NCI-H1436 (cell line): ENCODE measurements at places on chromosomes 7 and 10.

- no peak for DNase-seq
Observed at GRCh38 chr10:129579228-129579627, 112.2 kb downstream of the MGMT start.

- DNase-seq = no peak
Observed at GRCh38 chr10:110498982-110499795, 1.5 kb downstream of the DUSP5 start.

GRCh38 chr7:22577470-22578001, 77.5 kb upstream of the STEAP1B start:
- no peak for DNase-seq

DNA sequence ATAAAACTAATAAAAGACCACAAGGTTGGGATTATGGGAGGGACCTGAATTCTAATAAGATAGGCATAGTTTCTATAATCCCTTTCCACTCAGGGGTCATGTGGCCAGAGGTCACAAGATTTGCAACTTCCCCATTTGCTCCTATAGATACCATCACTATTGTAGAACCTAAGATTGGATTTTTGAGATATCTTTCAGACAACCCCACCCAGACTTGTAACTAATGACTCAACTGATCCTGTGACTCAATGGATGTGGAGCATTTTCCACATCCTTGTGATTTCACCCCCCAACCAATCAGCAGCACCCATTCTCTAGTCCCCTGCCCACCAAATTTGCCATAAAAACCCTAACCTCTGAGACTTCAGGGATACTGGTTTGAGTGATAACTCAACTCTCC, 51.9 kb upstream of the PIK3AP1 start:
- DNase-seq = no peak

DNA sequence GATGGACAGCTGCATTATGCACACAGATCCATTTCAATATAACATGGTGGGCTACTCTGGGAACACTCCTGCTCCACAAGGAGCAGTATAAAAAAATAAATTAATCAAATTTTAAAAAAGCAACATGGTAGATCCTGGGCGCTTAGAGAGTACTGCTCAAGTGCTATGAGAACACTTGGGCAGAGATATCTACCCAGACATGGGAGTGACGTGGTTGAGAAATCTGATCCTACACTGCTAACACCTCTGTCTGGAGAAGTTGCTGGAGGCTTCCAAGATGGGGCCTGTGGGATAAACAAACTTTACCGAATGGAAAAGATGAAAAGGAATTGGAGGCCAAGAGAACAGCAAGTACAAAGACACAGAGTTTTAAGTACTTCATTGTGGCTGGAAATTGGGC, 9.0 kb downstream of the NSMCE4A start:
- DNase-seq = no peak

GRCh38 chr10:95729323-95730055, 26.5 kb upstream of the ENTPD1 start:
- no peak for DNase-seq

GRCh38 chr10:70984986-70985722, 96.8 kb upstream of the PCBD1 start:
- no peak for DNase-seq

- no peak for DNase-seq
Observed at GRCh38 chr10:110007161-110007700, 553 bp upstream of the ADD3 start.

DNA sequence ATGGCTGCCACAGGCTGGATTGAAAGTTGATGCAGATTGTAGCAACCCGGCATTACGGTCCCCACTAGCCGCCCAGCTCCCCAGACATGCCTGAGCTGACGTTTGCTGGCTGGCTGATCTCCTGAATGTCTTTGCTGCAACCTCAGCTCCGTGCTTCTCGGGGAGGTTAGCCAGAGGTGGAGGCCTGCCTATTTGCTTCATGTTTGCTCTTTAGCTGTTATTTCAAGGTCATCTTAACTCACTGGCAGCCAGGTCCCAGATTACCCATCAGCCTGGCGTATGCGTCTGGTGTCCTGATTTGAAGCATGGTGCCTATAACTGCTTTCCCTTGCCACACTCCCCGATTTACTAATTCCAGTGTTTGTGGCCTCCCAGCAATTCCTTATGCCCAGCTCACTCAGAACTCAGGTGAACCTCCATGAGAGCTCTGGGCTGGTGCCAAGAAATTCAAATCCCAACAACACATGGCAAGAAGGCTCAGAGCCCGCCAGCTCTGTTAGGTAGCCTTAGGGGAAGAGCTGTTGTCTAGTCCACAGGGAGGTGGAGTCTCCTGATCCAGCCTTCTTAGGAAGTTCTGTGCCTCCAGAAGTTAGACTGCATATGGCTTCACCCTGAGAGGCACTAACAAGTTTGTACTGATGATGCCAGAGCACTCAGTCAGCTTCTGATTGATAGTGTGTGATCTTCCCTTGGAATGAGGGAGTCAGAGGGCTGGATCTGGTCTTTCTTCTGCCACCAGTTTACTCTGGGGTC, 69.7 kb upstream of the EXOC4 start:
- no peak for DNase-seq

DNA sequence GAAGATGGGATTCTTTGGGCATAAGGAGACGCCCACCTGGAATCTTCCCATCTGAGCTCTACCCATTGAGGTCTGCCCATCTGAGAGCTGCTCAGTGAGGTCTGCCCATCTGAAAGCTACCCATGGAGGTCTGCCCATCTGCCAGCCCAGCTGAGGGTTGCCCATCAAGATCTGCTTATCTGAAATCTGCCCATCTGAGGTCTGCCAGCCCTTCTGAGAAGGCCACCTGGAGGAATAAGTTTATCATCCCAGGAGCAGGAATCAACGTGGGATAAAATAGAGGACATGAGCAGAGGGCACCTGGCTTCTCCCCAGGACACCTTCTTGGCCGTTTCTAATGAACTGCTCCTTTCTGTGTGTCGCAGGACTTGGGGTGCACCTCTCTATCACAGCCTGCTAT, 35.3 kb upstream of the PDZD8 start:
- no peak for DNase-seq

GRCh38 chr7:118053353-118053752, 130.6 kb upstream of the LSM8 start:
- no peak for DNase-seq

- no peak for DNase-seq
Observed at GRCh38 chr7:138458576-138459412, 1.3 kb upstream of the TRIM24 start.

GRCh38 chr7:84277628-84278224, 83.1 kb upstream of the SEMA3A start:
- DNase-seq = no peak

- DNase-seq = peak; percentile 95
Observed at GRCh38 chr7:102318482-102318971, 31.9 kb downstream of the SH2B2 start.

GRCh38 chr7:85748861-85749260, 562.0 kb upstream of the SEMA3D start:
- DNase-seq = no peak

- DNase-seq = no peak
Observed at GRCh38 chr10:35636956-35637355, 5.1 kb downstream of the FZD8 start.

DNA sequence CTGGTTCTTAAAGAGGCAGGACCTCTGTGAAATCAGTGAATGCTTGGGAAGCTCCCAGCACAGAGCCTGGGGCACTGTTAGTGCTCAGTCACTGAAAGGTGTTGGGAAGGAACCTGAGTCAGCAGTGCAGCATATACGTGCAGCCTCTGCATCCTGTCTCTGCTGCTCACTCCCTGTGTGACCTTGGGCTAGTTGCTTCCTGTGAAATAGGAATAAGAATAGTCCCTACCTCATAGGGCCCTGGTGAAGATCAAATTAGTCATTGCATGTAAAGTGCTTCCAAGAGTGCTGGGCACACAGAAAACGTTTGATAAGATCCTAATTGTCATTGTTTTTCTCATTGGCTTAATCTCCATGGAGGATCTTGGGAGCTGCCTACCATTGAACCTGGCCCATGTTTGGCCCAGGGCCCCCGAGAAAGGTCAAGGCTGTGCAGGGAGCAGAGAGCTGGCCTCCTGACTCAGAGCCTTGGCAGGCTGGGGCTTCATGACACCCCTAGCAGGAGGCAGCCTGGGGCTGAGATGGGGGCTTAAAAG, 73.3 kb upstream of the COL13A1 start:
- no peak for DNase-seq

DNA sequence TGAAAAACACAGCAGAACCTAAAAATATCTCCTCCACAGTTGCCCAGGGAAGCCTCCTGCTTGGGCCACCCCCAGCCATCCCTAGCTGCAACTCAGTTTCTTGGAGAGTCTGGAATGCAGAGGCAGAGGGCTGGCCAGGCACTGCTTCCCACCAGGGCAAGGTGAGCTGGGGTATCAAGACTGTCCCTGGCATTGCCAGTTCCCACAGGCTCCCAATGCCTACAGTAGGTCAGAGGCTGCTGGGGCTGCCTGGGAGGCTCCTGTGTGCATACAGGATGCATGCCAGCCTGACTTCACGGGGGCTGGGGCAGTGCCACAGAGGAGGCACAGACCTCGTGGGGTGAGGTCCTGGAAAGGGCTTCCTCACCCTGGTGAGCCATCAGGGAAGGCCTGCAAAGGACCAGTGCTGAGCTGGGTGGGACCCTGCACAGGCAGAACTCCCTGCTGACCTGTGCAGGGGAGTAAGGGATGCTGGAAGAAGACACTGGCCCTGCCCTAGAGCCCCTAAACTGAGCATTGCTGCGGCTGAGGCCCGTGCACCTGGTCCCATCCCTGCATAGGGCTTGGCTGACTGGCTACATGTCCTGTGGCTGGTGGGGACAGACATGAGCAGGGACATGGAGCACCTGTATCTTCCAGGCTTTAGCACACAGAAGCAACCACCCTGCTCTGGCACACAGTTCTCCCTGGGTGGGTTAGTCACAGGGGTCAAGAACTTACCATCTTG, 121.9 kb upstream of the RET start:
- no peak for DNase-seq

GRCh38 chr7:27167916-27168264, 2.6 kb upstream of the HOXA9 start:
- DNase-seq = no peak

- no peak for DNase-seq
Observed at GRCh38 chr10:69731698-69732097, 70.0 kb upstream of the COL13A1 start.

- DNase-seq = no peak
Observed at GRCh38 chr10:125820701-125821100, 2.4 kb downstream of the UROS start.

GRCh38 chr10:43440463-43441134, 3.7 kb downstream of the ZNF487 start:
- DNase-seq = no peak

- peak; percentile 85 for DNase-seq
Observed at GRCh38 chr7:8217200-8218068, 44.5 kb downstream of the ICA1 start.

DNA sequence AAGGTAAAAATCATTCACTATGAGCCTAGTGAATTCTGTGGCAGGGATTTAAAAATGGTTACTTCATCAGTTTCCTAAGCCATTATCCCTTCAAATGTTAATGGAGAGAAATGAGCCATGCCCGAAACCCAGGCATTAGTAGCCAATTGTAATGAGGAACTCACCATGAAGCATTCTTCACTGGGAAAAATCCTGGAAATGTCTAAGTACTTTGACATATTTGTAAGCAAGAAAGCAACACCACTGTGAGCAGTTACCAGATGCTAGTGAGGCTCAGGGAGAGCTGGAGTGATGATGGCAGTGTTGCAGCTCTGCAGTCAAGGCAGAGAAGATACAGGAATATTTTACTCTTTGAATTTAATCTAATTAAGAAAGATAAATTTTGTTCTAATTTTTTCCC, 220.0 kb upstream of the MBL2 start:
- DNase-seq = no peak

GRCh38 chr10:91590142-91590903, 42.5 kb downstream of the PPP1R3C start:
- no peak for DNase-seq

GRCh38 chr7:1418505-1419309, 40.6 kb downstream of the MICALL2 start:
- peak; percentile 97 for DNase-seq

DNA sequence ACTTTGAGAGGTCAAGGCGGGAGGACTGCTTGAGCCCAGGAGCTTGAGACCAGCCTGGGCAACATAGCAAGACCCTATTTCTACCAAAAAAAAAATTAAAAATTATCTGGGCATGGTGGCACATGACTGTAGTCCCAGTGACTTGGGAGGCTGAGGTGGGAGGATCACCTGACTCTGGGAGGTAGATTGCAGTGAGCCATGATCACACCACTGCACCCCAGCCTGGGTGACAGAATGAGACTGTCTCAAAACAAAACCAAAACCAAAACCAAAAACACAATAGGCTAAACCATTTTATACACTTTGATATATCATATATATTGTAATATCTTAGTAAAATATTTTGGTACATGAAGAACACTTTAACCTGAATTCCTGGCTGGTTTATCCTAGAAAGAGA, 101.6 kb downstream of the RAPGEF5 start:
- no peak for DNase-seq

- no peak for DNase-seq
Observed at GRCh38 chr10:103828587-103829197, 26.7 kb downstream of the SH3PXD2A start.

- DNase-seq = no peak
Observed at GRCh38 chr10:130994191-130994590, 317.3 kb downstream of the TCERG1L start.

DNA sequence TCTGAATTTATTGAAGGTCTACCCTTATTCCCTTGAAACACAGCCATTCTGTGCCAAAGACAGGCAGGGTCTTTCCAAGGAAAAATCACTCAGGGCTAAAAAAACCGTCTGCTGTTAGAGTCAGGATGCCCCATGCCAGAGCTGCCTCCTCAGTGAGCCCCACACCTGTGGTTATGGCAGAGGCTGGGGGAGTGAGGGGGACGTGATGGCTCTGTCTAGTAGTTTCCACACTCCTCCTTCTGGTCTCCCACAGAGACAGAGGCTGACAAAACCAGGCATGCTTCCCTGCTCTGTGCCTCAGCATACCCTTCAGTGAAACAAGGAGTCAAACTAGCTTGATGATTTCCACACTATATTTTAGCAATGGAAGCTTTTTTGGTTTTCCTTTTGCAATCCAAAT, 112.0 kb upstream of the AGK start:
- no peak for DNase-seq

DNA sequence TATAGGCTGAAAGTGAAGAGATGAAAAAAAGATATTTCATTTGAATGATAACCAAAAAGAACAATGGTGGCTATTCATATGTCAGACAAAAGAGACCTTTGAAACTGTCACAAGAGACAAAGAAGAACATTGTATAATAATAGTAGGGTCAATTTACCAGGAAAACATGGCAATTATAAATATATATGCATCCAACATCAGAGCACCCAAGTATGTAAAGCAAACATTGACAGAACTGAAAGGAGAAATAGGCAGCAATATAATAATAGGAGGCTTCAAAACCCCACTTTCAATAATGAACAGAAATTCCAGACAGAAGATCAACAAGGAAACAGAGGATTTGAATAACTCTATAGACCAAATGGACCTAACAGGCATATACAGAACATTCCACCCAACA, 876.2 kb downstream of the GRID1 start:
- no peak for DNase-seq
